ENCODE measurements at places on chromosomes 1 and 21.

- ATAC-seq, result peak; percentile 31
Observed at GRCh38 chr1:153533689-153534201, 2.0 kb downstream of the S100A6 start.

- peak; percentile 43 for ATAC-seq
Observed at GRCh38 chr1:204730826-204731459, 45.4 kb upstream of the LRRN2 start.

- peak; percentile 69 for ATAC-seq
Observed at GRCh38 chr1:165580931-165581871, 37.4 kb downstream of the LRRC52 start.

DNA sequence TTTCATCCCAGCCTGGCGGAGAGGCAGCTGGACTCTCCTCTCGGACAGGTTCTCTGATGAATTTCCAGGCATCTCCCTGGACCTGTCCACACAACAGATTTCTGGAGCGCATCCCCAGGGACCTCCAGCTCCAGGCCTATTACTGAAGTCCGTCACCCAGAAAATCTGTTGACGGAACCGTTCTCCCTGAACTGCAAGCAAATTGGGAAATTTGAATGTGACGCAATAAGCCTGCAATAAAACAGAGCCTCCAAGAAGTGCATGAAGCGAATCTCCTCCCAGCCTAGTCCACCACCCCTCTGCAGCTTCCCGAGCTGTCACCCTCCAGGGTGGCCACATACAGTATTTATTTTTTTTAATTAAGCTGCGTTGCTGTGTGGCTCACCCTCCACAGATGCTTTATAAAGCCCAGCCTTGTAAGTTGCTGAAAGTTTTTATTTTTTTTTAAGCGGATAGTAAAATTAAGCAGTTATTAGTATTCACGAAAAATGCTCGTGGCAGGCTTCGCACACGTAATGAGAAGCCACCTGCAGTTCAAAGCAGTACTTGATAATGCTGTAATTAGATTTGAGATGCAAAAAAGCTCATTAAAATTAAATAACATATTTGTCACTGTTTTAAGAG, 173.3 kb downstream of the CAMTA1 start:
- ATAC-seq, result no peak

- ATAC-seq, result no peak
Observed at GRCh38 chr1:20063861-20064292, 6.1 kb upstream of the PLA2G5 start.

GRCh38 chr1:55635856-55636255, 420.7 kb upstream of the USP24 start:
- ATAC-seq, result no peak

GRCh38 chr1:35588197-35588910, 15.2 kb downstream of the TFAP2E start:
- ATAC-seq, result no peak

DNA sequence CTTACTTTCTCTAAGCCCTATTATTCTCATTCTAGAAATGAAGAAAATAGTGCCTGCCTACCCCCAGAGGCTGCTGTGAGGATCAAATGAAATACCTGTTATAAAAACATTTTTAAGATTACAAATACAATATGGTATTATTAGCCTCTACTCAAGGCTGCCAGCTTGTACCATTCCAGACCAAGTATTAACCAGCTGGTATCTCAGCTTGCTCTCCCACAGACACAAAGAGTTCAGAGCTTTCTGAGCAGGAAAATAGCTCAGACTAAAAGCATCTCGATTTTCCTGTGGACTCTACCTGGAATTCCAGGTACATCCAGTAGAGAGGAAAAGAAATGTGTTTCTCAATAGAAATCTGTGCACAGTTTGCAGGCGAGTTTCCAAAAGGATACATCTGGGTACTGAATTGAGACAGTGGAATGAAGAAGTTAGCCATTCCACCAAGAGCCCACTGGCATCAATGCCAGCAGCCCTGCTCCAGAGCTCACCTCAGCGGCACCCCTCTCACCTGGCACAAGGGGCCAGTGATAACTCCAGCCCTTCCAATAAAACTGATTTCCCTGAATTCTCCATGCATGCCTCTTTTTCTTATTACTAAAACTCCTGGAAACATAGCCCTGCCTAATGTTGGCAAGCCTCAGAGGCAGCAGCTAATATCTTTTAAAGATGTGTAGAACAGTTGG, 31.0 kb downstream of the TGFBR3 start:
- ATAC-seq, result no peak

- ATAC-seq, result no peak
Observed at GRCh38 chr1:7871136-7871535, 18.3 kb upstream of the UTS2 start.

DNA sequence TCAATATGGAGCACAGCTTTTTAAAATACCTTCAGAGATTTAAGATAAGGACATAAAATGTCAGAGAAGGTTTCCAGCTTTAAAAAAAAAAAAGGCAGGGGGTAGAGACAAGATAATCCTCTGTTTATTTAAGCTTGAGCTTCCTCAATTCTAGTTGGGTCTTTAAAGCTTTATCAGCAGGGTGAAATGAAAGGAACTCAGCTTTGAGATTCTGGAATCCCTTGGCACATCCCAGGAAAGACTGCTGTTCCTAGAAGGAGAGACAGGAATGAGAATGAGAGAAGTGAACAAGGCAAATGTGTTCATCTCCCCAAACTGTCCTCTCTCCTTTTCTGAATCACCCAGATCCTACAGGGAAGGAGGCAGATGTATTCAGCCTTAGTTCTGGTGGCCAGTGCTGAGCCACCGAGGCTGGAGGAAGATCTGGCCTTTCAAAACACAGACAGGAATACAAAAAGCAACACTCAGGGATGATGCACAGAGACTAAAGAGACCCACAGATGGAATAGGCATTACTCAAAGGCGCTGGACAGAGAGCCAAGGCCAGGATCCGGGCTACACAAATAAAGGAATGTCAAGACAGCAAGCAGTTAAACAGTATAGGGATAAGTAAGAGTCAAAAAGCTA, 385.8 kb upstream of the DUSP10 start:
- ATAC-seq, result no peak

DNA sequence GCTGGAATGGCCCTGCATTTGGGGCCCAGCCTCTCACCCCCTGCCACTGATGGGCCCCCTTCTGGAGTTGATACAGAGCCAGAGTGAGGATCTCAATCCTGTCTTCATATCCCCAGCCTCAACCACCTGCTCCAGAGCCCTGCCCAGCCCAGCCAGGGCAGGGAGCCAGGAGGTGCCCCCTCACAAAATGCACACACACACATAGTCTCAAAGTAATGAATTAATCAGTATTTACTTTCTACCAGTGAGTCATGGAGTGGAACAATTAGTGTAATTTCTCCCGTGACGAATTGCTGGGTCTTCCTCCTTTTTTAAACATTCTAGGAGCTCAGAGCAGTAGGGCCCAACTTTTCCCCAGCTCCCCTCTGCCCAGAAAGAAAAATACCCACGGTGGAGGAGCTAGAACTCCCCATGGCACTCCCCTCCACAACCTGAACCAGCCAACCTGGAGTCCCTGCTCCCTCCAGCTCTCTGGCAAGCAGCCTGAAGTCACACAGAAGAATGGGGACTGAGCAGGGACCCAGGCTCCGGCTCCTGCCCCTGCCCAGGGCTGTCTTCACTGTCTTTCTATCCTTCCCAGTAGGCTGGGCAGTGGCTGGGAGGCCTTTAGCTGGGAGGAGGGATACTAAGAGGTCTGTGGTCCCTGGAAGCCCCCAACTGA, 29.3 kb downstream of the SDC3 start:
- no peak for ATAC-seq

GRCh38 chr1:40041466-40041838, 923 bp downstream of the CAP1 start:
- no peak for ATAC-seq

GRCh38 chr1:243406424-243406823, 150.6 kb downstream of the SDCCAG8 start:
- no peak for ATAC-seq
